Right ventricle myocardium inferior (tissue), 1 donor: ENCODE measurements at places on chromosomes 13 and 19. TPM values are rescaled to one million over a fixed set of nuclear protein-coding genes. Genes with fewer than 3 reads are reported as not detected.

OVOL3 gene
- total RNA-seq: not detected

CEACAM8 gene
- not detected for total RNA-seq

- DNase-seq: no peak
Measured at GRCh38 chr13:47519626-47520025, 481.4 kb downstream of the SUCLA2 start.

- no peak for DNase-seq
Measured at GRCh38 chr13:37473035-37473434, 125.5 kb downstream of the POSTN start.

DNA sequence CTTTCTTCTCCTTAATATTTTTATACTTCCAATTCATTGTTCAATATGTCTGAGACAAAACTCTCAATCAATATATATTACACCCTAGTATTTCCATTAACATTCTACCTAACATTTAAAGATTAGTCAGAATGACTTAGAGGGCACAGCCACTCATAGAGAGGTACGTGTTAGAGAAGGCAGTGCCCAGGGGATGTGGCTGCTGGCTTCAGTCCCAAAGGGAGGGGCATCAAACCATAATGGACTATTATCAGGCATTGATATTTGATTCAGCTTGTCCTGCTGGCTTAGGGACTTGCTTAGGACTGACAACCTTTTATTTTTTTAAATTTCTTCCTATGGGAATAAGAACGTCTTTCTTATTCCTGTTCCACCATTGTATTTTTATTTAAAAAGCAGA, 1392.0 kb upstream of the ATXN8OS start:
- no peak for DNase-seq
